ENCODE measurements at places on chromosomes 1 and 21.

GRCh38 chr1:34398241-34398915 is 221.7 kb downstream of the C1orf94 start:
- no peak for DNase-seq

DNA sequence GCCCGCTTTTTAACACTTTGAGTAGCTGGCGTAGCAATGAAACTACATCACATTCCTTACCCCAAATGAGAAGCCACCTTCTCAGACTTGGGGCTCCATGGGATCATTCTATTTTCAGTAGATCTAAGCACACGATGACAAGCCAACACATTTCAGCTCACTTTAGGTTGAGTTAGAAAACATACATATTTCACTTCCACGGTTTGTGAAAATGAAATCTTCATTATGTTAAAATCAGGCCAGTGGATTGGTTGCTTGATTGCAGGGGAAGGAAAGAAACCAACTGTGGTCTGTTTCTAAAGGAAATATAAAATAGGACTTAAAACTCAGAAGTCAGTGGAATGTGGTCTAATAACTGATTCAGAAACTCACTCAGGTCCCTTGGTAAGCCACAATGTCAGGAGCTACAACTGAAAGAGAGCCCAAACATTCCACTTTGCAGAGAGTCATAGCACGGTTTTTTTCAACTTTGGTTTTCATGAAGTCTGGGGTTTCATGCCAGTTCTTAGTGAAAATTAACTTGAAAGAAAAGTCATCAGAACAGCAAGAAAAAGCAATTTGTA is 82.3 kb upstream of the TIAM1 start:
- DNase-seq = no peak

GRCh38 chr1:71766748-71767147 is 515.6 kb downstream of the NEGR1 start:
- DNase-seq = no peak

DNA sequence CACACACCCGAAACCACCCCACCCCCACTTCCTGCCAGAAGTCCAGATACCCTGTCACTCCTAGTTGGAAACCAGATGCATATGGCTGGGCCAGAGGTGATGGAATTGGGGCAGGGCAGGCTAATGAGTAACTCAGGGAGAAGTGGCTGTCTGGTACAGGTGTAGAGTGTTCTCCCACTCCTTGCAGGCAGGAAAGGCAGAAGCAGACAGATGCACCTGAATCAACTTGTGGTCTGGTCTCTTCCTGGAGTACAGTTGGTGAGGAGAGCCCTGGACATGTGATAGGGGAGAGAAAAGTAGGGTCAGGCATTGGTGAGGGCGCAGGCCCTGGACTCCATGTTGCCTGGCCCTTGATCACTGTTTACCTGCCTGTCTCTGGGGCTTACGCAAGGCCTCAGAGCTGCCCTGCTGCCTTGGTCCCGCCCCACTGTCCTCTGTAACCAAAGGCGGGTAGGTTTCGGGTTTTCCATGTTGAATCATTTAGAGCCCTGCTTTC is 2.5 kb downstream of the CGN start:
- no peak for DNase-seq

GRCh38 chr1:61202854-61203598 is 120.7 kb downstream of the NFIA start:
- DNase-seq = no peak

DNA sequence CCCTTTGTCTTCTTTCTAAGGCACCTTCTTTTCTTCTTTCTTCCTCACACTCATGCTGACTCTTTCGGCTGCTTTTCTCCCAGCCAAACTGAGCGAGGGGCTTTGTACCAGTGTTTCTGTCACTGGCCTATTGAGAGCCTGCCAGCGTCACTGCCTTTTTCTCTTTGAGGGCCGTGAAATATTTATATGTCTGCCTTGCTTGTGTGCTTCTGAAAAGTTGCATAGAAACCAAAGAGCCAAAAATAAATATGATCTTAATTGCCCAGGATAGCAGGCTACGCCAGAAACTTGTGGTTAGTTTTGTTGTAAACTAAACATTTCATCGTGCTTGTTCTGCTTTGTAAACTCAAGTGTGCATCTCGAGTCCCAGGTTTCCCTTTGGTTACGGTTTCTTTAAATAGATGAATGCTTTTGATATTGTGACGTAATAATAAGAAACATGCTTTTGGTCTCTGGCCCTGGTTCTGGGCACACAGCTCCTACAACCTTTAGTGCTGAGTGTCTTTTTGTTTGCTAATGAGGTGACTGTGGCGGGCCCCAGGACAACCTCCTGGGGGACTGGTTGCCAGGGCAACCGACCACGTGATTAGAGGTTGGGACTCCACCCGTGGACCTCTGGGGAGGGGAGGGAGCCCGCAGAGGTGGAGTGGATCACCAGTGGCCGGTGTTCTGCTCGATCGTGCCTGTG is 10.8 kb downstream of the SLC37A1 start:
- DNase-seq = peak; percentile 50

- DNase-seq = no peak
Measured at GRCh38 chr1:8022395-8023286, 3.5 kb downstream of the ERRFI1 start.

DNA sequence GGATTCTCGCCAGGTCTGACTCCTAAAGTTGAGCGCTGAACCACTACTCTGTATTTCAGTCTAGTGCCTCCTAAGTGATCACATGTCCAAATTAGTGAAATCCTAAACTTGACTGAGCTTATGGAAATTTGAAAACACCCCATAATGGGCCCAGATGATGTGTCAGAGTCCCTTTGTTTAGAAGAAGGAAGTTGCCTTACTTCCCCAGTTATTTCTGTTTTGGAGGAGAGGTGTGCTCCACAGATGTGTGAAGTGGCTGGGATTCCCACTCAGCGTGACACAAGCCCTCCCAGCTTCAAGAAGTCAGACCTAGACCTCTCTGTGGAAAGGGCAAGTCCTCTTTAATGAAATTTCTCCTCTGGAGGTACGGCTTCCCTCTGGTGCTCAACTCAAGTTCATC is 188.8 kb downstream of the TTLL7 start:
- no peak for DNase-seq

GRCh38 chr1:191839891-191840290 is 318.4 kb upstream of the RGS18 start:
- no peak for DNase-seq

DNA sequence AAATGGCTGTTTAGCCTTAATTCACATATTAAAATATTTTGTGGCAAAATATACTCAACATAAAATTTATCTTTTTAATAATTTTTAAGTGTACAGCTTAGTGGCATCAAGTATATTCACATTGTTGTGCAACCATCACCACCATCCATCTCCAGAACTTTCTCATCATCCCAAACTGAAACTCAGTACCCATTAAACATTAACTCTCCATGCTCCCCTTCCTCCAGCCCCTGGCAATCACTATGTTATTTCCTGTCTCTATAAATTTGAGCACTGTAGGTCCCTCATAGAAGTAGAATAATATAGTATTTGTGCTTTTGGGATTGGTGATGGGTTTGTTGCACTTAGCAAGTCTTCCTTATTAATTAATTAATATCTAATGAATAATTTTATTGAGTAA is 29.4 kb downstream of the CCN1 start:
- no peak for DNase-seq

DNA sequence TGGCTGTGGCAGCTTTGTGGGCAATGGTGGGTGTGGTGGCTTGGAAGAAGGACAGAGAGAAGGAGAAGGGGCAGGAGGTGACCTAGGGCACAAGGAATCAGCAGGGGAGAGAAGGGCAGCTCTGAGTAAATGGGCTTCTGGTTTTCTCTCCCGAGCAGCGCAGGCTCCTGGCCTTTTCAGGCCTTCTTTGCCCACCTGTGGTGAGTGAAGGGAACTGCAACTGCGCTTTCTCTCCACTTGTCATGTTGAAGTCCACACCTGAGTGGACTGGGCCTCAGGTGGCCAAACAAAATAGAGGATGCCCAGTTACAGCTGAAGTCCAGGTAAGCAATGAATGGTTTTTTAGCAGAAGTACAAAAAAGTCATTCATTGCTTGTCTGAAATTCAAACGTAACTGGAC is 29.4 kb upstream of the KCNA10 start:
- no peak for DNase-seq

DNA sequence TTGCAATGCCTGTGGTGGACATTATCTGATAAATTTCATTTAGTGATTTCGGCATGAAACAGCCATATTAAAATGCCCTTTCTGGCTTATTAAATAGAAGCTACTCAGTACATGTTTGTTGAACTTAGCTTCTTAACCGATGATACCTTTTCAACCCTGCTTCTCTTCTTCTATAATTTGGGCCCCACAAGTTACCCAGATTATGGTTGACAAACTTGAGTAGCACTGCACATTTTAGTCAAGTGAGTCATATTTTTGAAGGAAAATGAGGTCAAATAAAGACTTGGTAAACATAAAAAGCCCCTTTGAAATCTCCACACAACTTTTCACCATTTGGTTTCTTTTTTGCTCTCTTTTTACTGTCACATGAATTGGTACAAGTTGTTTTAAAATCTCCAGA is 33.8 kb downstream of the GIPC2 start:
- DNase-seq = no peak

- no peak for DNase-seq
Measured at GRCh38 chr1:42993502-42994136, 35.0 kb upstream of the SLC2A1 start.

GRCh38 chr1:55257958-55258357 is 42.8 kb upstream of the USP24 start:
- DNase-seq = no peak

DNA sequence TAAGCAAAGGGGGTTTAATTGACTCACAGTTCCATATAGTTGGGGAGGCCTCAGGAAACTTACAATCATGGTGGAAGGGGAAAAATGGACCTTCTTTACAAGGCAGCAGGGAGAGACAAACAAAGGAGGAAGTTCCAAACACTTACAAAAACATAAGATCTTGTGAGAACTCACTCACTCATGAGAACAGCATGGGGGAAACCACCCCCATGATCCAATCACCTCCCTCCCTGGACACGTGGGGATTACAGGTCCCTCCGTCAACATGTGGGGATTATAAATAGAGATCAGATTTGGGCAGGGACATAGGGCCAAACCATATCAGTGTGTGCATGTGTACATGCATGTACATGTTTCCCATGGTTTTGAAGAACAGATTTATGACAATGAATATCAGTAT is 5.5 kb upstream of the SMG7 start:
- no peak for DNase-seq

DNA sequence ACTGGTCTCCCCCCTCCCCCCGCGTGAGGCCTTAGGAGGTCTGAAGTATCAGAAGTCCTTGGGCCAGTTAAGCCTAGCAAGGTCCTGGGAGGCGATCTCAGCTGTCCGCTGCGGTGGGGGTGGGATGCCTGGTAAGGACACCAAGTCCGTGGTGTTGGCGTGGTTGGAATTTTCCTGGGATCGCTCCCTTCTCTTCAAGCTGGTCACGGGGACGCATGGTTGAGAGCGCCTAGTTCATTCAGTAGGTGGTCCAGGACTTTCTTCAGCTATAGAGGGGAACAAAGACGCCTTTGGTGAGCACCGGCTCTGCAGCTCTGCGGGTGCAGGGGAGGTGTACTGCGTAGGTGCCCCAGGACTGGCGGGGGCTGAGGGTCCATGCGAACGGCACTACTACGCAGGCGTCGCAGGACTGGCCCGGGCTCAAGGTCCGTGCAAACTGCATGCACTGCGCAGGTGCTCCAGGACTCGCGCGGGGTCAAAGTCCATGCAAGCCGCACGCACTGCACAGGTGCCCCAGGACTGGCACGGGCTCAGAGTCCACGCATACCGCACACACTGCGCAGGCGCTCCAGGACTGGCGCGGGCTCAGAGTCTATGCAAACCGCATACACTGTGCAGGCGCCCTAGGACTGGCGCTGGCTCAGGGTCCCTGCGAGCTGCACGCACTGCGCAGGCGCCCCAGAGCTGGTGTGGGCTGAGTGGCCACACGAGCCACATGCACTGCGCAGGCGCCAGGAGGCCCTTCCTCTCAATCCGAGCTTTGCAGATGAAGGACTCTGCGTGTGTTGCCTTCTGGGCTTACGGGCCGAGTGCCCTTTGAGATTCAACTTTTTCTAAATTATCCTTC is 36.6 kb upstream of the HMGN1 start:
- DNase-seq = peak; percentile 30

Measured in bone marrow (tissue), 2 donors.